ENCODE measurements at places on chromosomes 7 and 10.

DNA sequence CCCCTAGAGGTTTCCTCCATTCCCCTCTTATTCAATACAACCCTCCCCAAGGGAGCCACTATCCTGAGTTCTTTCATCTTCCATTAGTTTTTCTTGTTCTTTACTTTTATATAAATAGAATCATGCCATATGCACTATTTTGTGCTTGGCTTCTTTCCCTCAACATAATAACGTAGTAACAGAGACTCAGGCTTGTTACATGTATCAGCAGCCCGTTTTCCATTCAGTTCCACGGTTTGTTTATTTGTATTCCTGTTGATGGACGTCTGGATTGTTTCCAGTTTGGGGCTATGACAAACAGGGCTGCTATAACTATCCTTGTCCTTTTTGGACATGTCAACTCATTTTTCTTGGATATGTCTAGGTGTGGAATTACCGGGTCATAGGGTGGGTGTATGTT, 264.4 kb upstream of the MKI67 start:
- no peak for DNase-seq

DNA sequence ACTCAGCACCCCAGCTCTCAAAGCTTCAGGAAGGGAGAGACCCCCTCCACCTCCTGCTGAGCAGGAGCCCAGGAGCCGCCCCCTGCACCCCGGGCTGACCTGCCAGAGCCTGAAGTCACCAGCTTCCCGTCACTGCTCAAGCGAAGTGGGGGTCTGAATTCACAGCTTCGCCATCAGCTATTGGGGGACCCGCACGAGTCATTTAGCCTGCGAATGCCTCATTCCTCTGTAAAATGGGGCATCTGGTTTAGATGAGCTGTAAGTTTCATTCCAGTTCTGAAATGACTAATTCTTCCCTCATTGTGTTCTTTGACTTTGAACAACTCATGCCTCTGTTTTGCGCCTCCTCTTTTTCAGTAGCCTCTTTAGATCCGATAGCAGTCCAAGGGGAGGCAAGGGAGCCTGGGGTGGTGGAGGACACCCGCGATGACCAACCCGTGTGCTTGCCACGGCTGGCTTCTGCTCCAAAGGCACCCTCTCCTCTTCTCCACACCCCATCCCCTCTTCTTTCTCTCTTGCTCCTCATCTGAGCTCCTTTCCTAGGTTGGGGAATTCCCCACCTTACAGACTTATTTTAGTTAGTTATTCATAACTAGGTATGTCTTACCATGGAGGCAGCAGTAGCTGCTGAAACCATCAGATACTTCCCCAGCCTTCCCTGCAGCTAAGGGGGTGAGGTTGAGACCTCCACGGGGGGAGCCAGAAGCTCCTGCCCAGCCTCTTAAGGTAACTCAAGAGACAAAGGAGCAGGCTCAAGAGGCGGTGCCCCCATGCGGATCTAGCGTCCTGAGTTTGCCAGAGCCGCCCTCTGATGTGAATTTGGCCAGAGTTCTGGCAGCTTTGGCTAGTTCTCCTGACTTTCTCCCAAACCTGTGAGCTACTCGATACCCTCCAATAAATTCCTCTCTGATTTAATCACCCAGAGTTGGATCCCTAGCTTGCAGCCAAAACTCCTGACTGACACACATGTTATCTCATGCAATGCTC, 47.7 kb downstream of the RBM17 start:
- DNase-seq: no peak

- DNase-seq: no peak
These were observed 14.4 kb downstream of the MXI1 start for GRCh38 chr10:110221721-110222261.

DNA sequence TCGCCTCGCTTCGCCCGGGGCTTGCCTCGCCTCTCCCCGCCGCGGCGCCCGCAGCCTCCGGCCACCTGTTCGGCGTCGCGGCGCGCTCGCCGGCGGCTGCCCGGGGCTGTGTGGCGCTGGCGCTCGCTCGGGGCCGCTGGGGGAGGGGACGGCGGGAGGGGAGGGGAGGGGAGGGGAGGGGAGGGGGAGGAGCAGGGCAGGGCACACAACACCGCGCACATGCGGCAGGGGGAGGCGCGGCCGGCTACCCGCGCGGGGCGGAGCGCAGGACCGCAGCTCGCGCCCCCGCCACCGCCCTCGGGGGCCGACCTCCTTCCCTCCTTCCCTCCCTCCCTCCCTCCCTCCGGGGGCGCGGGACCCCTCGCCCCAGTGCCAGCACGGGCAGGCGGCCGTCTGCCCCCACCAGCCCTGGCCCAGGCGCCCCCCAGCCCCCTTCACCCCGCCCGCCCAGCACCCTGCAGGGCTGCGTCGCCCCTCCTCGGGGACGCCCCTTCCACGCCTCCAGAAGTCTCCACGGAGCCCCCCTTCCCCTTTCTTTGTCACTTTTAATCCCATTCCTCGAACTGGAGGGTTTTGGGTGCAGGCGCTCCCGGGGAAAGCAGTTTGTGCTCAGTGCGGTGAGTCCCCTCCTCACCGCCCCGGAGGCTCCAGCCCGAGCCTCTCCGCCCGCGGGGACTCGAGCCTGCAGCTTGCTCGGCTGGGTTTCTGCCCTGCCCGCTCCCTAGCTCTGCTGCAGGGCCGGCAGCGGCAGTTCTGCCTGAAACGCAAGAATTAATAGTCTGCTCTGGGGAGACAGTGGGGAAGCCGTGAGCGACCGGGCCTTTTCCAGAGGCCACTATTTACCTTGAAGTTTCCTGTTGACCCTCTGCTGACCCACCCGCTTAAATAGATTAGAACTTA, at the start of gene PARD3:
TSS of gene PARD3 (minus strand) at position 112 of the 900 bp plus-strand sequence. CDS start 301 bp downstream, outside the sequence.
- no peak for DNase-seq

GRCh38 chr7:28937103-28937502, 21.0 kb downstream of the TRIL start:
- no peak for DNase-seq

GRCh38 chr7:101890749-101891523, 73.5 kb downstream of the CUX1 start:
- no peak for DNase-seq

- no peak for DNase-seq
These were observed 13.5 kb downstream of the GHRHR start for GRCh38 chr7:30977222-30977621.

DNA sequence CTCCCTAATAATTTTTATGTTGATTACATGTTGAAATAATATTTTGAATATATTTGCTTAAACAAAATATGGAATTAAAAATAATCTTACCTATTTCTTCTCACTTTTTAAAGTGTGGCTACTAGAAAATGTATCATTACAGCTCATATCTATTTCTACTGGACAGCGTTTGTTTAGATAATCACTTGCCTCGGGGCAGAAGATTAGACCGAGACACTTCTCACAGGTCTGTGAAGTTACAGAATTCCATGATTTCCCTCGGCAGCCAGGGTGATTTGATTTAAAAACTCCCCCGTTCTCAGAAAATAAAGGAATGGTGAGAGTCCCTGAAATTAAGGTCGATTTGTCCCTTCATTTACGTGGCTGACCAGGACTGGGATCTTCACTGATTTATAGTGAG, 162.5 kb downstream of the DGKI start:
- DNase-seq: no peak

- DNase-seq: no peak
These were observed 121.4 kb downstream of the AUTS2 start for GRCh38 chr7:69719717-69720116.

DNA sequence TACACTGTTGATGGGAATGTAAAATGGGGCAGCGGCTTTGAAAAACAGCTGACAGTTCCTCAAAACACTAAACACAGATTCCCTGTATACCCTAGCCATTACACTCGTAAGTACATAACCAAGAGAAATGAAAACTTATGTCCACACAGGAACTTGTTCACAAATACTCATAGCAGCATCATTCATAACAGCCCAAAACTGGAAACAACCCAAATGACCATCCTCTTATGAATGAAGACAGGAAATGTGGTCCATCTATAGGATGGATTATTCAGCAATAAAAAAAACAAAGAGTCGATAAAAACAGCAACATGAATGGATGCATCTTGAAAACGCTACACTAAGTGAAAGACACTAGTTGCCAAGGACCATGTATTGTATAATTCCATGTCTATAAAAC, 23.7 kb downstream of the NMT2 start:
- no peak for DNase-seq
